ENCODE measurements at places on chromosomes 16 and 17.

- peak; percentile 57 for DNase-seq
Observed at GRCh38 chr16:68264128-68265077, at the start of gene SLC7A6. TSS of gene SLC7A6 (plus strand) at chr16:68264526. CDS start at chr16:68274727, 10,201 bp downstream.

- DNase-seq = no peak
Observed at GRCh38 chr17:21214777-21215541, 998 bp upstream of the TMEM11 start.

- DNase-seq = no peak
Observed at GRCh38 chr17:78992542-78993212, 13.0 kb upstream of the LGALS3BP start.

DNA sequence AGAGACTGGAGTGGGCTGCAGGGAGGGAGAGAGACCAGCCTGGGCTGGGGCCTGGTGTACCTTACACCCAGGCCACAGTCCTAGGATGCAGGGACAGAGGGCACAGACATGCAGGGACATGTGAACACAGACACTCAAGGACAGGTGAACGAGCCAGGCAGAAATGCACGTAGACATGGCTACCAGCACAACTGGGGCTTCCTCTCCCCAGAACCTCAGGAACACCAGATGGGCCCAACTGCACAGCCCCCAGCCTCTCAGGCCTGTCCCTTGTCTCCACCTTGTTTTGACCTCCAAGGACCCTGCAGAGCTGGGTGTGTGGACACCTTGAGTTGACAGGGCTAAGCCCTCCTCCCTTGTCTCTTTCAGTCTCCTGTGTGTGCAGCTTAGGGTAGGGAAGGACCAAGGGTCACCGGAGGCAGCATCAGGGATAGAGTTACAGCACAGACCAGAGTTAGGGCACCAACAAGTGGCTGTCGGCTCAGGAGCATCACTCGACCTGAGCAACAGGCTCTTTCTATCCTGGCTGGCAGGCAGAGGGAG lies 9.2 kb downstream of the SEZ6 start:
- DNase-seq = no peak

DNA sequence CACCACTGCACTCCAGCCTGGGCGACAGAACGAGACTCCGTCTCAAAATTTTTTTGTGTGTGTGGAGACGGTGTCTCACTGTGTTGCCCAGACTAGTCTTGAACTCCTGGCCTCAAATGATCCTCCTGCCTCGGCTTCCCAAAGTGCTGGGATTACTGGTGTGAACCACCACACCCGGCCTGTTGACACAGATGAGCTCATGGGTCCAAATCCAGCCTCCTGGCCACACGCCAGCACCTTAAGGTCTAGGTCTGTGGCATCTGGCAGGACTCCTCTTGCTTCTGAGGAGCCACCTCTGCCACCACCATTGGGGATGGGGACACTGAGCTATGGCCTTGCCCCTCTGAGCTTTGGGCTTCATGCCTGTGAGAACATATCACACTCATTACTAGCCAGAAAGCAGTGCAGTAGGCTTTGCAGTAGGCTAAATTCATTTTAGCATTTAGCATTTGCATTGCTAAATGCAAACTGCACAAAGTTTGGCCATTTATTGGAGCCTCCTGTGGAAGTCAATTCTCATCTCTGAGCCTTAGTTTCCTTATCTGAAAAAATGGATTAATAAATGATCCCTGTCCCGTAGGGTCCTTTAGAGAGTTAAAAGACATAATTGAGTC lies 5.5 kb upstream of the CDIPT start:
- DNase-seq = no peak

Data from stimulated activated CD4-positive, alpha-beta T cell treated with anti-CD3 and anti-CD28 coated beads, Interleukin-1b, Interleukin-23, amount 100 ng/mL, for 1 hour (primary cell).